ENCODE measurements at places on chromosomes 2 and 18.

DNA sequence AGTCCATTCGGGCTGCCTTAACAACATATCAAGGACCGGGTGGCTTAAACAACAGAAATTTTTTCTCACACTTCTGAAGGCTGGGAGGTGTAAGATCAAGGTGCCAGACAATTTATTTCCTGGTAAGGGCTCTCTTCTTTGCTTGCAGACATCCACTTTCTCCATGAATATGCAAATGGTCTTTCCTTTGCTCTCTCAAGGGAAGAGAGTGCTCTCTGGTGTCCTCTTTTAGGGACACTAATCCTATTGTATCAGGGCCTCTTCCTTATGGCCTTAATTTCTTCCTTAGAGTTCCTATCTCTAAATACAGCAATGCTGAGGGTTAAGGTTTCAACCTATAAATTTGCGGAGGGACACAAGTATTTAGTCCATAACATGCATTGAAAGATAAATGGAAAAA, 770.8 kb downstream of the DSC3 start:
- DNase-seq: no peak

- DNase-seq: no peak
Observed at GRCh38 chr2:208266936-208267335, 881 bp downstream of the PIKFYVE start.

DNA sequence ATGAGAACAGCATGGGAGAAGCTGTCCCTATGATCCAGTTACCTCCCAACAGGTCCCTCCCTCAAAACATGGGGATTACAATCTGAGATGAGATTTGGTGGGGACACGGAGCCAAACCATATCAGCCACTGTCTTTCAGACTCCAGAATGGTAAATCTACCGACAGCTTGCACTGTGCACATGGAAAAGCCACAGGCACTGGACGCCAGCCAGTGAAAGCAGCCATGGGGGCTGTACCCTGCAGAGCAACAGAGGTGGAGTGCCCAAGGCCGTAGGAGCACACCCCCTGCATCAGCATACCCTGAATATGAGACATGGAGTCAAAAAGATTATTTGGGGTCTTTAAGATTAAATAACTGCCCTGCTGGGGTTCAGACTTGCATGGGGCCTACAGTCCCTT, 218.4 kb downstream of the PDE1A start:
- DNase-seq: no peak

DNA sequence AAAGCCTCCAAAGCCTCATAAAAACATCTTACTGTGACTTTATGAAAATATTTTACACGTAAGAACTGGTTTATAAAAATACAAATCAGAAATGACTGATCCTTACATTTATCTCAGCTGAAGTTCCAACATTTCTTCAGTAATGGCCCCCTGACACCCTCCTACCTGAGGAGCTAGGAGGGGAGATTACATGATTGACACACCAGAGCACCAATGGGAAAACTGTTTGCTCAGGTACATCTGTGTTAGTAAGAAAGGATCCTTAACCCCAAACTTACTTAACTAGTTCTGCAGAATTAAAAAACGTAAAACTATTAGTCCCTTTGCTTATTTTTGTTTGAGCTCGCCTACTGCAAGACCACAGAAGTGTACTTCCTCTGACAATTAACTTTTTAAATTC, 27.0 kb downstream of the ENOSF1 start:
- no peak for DNase-seq

GRCh38 chr2:57677296-57677695, 369.3 kb upstream of the VRK2 start:
- DNase-seq: no peak

DNA sequence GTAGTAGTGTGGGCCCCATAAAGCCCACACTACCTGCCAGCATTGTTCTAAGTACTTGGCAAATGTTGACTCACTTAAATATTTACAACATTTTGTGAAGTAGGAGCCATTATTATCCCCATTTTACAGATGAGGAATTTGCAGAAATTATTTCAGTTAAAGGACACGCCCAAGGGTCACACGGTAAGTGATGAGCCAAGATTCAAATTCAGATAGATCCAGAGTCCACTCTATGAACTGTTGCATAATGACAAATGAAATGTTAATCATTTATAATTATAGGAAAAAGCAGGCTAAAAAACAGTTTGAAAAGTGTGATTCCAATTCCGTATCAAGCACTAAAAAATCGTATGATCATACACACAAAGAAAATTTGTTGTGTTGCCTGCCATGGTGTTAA, 108.4 kb downstream of the MDH1 start:
- DNase-seq: no peak

- no peak for DNase-seq
Observed at GRCh38 chr2:38875227-38875575, 533 bp downstream of the DHX57 start.

- DNase-seq: no peak
Observed at GRCh38 chr18:45889419-45890064, 64.1 kb downstream of the SIGLEC15 start.

- DNase-seq: no peak
Observed at GRCh38 chr2:176494949-176495353, 225.7 kb downstream of the MTX2 start.

Data from AG09319 (cell line).